Activated naive CD4-positive, alpha-beta T cell (primary cell): ENCODE measurements at places on chromosomes 2 and 18.

- no peak for DNase-seq
Measured at GRCh38 chr2:47530105-47530760, 127.3 kb downstream of the MSH2 start.

- DNase-seq, result no peak
Measured at GRCh38 chr2:16507655-16508489, 157.8 kb downstream of the CYRIA start.

GRCh38 chr2:37039580-37039979 lies 44.6 kb downstream of the HEATR5B start:
- no peak for DNase-seq

GRCh38 chr2:74291218-74291544 lies 52.0 kb downstream of the SLC4A5 start:
- DNase-seq, result no peak

DNA sequence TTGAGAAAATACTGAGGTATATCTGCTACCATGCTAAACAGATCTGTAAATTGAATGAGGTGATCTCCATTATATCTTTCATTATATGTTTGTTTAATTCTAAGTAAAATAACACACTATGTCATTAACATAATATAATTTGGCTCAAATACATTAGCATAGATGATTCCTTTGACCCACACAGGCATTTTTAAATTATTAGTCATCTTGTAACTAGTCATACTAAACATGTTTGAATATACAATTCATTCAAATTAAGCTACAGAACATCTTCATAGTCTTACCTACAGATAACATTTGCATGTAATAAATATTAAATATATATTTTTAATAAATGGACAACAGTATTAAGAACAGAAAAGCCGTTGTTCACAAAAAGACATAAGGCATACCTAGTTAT lies 52.7 kb upstream of the KYNU start:
- no peak for DNase-seq

- no peak for DNase-seq
Measured at GRCh38 chr2:127661072-127661649, 14.2 kb downstream of the LIMS2 start.

GRCh38 chr2:202418511-202418910 lies 42.4 kb downstream of the BMPR2 start:
- no peak for DNase-seq

DNA sequence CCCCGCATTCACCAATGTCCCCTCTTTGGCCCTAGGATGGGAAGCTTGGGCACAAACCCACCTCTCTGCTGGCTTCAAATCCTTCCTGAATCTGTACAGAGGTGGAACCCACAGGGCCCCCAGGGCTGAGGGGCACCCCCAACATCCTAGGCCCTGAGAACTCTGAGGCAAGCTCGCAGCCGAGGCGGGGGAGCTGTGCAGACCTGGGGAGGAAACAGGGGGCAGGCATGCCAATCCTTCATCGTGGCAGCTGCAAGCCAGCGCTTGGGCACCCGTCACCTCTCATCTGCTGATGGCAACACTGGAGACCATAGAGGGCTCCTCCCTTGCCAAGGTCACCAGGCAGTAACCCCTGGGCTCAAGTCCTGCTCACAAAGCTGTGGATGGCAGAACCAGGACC lies 10.8 kb downstream of the ECEL1 start:
- DNase-seq, result no peak

DNA sequence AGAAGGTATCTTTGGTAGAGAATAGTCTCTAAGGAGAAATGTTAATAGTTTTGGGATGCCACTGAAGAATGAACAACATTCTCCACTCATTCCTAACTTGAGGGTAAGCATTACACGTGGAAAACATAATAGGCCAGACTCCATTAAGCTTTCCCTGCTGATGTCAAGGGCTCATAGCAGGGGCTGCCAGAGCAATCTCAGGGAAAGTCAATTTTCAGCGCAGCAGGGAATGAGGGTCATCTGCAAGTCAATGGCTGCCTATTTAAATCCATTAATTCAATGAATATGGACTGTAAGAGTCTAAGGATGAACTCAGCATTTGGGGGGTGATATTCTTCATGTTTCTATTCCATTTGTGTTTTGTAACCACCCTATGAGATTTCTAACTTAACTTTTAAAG lies 144.2 kb upstream of the ARL4C start:
- DNase-seq, result no peak

DNA sequence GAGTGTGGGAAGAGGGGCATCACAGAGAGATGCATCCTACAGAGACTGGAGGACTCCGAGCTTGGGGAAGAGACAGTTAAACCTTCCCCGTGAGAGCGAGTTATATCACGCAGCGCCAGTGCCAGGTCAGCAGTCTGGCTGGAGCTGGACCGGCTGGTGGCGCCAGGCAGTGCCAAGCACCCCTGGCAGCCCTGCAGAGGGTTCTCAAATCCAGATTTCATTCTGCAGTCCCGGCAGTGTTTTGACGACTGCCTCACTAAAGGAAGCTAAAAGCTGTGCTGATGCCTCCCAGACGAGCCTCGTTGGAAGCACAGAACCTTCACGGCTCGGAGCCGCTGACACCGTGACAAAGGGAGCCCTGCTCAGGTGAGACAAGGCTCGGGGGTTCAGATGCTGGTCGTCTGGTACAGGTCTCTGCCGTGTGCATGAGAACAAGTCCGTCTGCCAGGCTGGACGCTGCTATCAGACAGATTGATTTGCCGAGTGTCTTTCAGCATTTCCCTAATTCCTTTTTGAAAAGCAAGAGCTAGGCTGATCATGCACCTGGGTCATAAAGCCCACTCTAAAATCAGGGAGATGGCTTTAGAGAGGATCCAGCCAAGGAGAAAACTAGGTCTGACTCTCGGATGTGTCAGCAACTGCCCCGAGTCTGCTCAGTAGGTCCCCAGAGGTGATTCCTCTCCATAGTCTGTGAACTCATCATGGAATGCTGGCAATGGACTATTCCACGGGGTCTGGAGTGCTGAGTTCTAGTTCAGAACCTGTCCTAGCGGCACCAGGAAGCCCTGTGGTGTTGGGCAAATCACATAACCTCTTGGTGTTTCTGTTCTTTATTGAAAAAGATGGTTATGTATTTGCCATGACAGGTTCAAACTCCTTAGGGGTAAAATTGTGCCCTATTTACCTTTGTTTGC lies 240.6 kb downstream of the SOX11 start:
- no peak for DNase-seq

- DNase-seq, result peak; percentile 81
Measured at GRCh38 chr2:70984576-70985282, 6.3 kb downstream of the ANKRD53 start.

- no peak for DNase-seq
Measured at GRCh38 chr2:230267059-230267458, 41.5 kb downstream of the SP140 start.

DNA sequence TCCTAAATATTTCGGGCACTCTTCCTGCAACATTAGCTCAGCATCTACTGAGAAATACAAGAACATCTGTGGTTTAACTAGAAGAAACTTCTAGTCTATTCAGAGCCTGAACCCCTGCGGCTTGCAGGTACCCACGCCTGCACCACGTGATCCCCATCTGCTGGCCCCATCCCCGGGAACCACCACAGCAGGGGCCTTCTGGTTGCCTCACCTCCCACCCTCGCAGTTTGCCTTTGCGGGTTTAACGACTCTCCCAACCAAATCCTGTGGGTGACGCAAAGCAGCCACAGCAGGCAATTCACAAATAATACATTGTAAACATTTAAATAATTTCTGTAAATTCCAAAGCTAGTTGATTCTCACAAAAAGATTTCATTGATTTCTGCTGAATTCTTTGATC lies 90.2 kb upstream of the TMEM18 start:
- DNase-seq, result no peak

DNA sequence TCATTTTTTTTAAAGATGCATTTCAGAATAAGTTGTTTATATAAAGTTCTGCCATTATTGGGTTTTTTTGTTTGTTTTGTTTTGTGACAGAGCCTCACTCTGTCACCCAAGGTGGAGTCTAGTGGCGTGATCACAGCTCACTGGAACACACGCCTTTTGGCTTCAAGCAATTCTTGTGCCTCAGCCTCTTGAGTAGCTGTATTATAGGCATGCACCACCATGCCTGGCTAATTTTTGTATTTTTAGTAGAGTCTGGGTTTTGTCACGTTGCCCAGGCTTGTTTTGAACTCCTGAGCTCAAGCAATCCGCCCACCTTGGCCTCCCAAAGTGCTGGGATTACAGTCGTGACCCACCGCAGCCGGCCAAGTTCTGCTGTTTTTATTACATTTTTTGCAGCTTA lies 72.3 kb downstream of the R3HDM1 start:
- DNase-seq, result no peak

GRCh38 chr2:126887506-126887905 lies 11.2 kb upstream of the TEX51 start:
- DNase-seq, result no peak

- DNase-seq, result no peak
Measured at GRCh38 chr18:65919663-65920062, 168.9 kb downstream of the CDH7 start.

DNA sequence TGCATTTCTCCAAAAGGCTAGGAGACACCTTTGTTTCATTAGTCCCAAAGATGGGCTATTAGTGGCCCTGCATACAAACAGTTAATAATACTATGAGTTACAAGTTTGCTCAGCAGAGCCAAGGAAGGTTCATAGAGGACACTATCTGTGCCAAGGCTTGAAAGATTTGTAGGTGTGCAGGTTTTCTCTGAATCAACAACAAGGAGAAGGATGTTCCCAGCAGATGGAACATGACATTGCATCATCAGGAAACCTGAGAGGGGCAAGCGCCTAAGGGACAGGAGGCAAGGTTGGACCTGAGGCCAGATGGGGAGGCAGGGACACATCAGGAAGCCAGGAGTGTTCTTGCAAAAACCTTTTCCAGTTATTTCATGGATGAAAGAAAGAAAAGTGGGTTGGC lies 35.4 kb upstream of the STK17B start:
- DNase-seq, result no peak

- DNase-seq, result no peak
Measured at GRCh38 chr2:98009887-98010760, 14.4 kb upstream of the TMEM131 start.

DNA sequence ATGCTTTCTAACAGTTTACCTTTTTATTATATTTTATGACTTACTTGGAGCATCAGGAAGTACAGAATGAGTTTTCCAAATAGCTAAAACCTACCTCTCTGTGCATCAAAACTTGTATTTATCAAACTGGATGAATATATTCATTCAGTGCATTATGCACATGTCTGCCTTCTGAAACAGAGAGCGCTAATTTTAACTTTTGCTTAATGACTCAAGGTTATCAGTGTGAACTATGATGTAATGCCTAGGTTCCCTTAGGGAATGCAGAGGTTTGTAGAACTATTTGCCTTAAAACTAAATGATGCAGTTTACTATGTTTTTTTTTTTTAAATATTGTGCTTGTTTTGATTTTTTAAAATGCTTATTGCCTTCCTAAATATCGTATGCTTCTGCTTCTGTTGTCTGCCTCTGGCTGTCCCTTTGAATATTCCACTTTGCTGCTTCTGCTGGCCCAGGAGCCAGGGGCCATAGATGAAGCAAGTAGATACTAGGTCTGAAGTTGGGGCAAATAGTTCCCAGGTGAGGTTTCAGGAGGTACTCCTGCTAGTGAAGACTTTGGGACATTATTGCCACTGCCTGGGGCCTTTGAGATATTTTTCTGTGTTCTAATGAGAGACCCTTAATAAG lies 16.5 kb downstream of the TMEM178A start:
- no peak for DNase-seq

DNA sequence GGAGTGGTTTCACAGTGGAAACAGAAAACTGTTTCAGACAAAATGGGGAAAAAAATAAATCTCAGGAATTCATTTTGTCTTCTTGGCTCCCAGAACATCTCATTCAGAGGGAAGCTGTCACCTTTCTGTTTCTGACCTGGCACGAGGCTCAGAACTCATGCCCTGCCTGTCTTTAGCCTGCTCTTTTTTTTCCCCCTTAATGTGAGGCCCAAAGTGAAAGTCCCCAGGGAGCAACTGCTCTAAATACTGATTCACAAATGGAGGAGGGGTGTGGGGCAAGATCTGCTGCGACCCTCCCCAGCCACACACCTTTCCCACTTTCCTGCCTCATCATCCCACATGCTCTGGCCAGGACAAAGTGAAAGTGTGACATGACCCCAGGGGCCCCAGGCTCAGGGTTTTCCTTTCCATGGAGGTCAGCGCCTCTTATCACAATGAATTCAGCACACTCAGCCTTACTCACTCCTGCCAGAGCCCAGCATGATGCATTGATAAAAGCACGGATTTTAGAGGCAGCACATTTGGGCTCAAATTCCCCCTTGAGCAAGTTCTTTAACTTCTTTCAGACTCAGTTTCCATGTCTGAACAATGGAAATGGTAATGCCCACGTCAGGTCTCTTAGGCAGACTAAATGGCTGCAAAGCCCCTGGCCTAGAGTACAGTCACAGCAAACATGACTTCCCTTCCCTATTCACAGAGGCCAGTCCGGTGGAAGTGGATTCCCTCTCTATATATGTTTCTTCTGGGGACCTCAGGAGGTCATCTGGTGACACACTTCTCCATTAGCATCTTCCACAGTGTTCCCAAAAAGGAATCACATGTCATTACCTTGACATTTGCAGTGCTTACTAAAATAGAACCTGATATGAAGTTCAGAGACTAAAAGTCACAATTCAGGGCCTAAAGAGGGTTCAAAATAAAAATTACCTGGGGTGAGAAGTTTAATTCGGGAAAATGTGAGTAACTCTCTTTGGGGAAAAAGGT lies 55.3 kb upstream of the TMEM163 start:
- no peak for DNase-seq

DNA sequence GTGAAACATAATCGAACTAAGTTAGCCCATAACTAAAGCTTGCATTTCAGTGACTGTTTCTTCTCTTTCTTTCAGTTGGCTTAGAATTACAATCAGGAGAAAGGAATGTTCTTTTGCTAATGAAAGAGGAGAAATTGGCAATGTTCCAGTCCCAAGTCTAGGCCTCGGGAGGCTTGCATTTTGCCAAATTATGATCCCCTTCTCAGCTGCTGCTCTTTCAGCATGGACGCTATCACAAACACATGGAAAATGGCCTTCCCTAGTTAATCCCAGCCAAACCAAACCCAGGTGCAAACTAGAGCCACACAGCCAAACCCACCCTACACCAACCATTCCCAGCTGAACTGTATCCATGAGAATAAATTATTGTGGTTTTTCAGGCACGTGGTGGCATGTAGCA lies 605.2 kb upstream of the LRRTM4 start:
- no peak for DNase-seq

DNA sequence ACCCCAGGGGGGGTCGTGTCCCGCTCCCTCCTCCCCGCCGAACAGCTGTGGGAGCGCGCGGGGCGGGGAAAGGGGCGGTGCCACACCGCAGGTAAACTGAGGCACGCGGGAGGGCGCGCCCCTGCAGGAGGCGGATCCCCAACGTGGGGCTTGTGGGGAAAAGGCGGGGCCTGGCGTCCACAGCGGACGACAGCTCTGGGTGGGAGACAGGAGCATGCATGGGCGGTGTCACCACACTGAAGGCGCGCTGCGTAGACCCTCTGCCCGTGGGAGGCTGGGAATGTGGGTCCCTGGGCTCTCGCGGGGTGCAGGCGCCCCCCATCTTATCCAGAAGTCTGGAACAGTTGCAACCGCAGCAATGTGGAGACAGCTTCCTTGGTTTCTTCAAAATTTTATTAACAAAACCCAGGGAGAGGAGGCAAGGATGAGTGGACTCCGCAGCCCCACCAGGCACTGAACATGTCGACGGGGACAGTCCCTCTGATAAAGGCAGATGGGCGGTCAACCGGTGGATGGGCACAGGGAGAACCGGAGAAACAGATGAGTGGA lies 723 bp upstream of the MBD1 start:
- no peak for DNase-seq

- no peak for DNase-seq
Measured at GRCh38 chr18:63192885-63193349, 126.7 kb downstream of the BCL2 start.
